ENCODE measurements at places on chromosomes 16 and 17.

DNA sequence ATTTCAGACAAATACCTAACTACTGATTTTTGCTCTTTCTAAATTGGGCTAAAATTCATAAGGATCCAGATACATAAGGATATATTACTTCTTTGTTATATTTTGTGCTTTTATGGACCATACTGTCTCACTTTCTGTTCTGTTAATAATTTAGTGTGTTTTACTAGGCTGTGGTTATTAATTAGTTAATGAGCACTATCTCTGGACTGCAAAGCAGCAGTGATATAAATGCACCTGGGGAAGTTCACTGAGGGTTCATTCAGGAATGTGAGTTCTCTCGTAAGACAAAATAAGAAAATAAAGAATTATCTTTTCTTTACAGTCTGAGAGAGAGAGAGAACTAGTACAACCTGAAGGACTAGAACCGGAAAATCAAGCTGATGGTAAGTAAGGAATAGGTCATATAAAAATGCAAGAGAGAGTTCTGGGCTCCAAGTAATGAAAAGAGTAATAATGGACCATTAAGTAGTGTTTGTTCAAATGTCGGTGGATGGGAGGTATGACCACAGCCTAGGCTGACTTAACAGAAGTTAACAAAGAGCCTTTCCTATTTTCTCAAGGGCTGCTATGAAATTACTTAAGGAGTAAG lies 55.6 kb downstream of the IKZF3 start:
- no peak for DNase-seq

DNA sequence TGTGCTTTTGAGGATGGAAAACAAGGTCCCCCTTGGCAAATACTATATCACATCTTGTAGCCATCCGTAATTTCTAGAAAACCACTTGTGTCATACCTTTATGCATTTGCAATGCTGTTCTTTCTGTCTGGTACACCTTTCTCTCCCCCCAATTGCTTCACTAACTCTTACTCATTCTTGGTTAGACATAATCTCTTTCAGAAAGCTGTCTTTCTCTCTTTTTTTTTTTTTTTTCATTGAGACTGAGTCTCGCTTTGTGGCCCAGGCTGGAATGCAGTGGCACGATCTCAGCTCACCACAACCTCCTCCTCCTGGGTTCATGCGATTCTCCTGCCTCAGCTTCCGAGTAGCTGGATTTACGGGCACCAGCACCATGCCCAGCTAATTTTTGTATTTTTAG lies 94.9 kb upstream of the C17orf78 start:
- DNase-seq = no peak

- no peak for DNase-seq
These were observed 31.1 kb downstream of the PPM1E start for GRCh38 chr17:58786586-58787295.

GRCh38 chr16:19710991-19711545 lies 7.0 kb downstream of the KNOP1 start:
- DNase-seq = no peak

DNA sequence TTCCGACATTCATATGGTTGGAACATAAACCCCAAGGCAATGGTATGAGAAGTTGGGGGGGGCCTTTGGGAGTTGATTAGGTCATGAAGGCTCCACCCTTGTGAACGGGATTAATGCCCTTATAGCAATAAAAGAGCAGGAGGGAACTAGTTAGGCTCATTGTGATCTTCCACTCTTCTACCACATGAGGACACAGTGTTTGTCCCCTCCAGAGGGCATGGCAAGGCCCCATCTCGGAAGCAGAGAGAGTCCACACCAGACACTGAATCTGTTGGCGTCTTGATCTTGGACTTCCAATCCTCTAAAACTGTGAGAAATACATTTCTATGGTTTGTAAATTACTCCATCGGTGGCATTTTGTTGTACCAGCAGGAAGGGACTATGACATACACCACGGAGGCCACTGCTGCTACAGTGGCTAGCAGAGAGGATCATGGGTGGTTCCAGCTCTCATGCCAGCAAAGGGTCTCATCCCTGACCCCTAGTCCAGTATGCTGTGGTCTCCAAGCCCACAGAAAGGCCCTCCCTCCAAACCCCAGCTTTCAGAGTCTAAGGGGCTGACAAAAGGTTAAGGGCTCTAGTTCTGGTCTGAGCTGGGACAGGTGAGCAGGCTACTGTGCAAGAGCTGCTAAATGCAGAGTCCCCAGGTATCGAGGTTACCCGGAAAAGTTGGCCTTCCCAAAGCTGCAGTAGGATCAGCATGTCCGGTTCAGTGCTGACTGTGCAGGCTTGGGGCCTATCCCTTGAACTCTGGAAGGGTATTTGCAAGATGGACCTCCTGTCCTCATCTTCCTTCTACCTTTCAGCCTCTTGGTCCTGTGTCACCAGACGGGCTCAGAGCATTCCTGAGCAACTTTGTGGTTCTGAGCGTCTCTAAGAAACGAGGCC lies 12.2 kb downstream of the CCR7 start:
- peak; percentile 2 for DNase-seq

- no peak for DNase-seq
These were observed 120.7 kb upstream of the PLCG2 start for GRCh38 chr16:81658373-81658772.

- no peak for DNase-seq
These were observed 281.7 kb downstream of the GRIN2A start for GRCh38 chr16:9900576-9900975.

DNA sequence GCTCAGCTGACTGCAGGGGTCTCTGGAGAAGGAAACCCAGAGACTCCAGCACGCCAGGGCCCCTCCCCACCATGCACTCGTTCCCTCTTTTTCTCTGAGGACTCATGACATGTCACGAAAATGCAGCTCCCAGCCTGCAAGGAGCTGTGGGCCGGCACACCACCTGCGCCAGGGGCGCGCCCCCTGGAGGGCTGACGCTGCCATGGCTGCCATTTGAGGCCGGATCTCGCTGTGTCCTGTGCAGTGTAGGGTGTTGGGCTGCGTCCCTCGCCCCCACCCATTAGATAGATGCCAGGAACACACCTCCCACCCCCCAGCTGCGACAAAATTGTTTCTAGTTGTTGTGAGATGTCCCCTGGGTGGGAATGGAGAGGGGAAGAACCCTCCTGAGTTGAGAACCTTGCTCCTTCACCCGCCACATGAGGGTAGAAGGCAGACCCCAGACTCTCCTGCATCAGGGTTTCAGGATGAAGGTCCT lies 8.2 kb downstream of the SYNGR2 start:
- DNase-seq = peak; percentile 76

DNA sequence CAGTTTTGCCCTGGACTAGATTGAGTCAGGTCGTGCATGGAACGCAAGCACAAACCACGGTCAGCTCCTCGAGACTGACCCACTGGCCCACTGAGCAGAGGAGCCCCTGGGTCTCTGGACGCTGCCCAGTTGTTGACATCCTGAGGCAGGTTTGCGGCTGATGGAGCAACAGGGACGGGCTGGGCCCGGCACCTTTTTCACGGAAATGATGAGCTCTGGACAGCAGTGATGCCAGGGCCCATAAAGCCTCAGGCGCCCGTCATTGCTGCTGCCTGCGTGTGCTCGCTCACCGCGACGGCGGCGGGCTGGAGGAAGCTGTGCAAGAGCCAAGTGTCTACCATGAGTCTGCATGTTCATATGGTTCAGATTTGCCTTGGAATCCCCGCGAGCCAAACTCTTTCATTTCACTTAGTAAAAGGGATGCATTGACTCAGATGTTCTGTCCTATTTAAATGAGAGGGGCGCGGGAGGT lies 30.8 kb upstream of the CRISPLD2 start:
- no peak for DNase-seq

GRCh38 chr16:27704252-27704651 lies 154.3 kb downstream of the KATNIP start:
- DNase-seq = no peak

GRCh38 chr17:65055280-65055707 lies 1.2 kb downstream of the GNA13 start:
- no peak for DNase-seq

DNA sequence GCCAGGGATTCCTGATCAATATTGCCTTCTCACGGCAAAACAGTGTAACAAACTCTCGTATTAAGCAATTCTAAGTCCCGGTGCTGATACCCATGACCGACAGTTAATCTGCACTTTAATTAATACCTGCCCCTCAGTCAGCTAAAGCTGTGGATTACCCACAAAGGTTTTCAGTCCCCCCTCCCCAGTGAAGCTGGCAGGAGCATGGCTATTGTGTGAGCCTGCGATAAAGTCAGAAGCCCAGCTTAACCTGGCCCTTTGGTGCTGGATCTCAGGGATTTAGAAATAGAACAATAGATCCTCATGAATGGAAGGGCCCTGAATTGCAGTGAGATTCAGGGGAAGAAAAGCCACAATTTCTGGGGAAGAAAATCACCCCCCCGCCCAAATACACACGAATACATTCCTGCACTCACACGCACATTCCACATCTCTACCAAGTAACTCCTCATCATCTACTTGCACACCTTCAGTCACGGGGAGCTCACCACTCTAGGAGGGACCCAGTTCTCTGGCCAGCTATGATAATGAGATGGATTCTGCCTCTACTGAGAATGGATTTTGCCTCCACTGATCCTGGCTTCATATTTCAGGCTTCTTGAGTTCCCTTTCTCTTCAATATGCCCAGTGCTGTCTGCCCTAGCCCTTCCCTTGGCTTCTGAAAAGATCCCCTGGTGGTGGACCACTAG lies 102.6 kb downstream of the WSCD1 start:
- no peak for DNase-seq

GRCh38 chr17:80892900-80893603 lies 98.6 kb upstream of the CHMP6 start:
- peak; percentile 45 for DNase-seq

DNA sequence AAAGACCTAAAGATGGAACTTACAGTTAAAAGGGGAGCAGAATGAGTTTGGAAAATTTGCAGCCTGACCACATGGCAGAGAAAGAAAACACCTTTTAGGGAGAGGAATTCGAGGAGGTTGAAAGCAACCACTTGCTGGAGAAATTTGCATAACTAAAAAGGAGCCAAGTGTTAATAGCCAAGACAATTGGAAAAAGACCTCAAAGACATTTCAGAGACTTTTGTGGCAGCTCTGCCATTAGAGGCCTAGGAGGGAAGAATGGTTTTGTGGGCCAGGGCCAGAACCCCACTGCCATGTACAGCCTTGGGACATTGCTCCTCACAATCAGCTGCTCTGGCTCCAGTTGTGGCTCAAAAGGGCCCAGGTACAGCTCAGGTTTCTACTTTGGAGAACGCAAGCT lies 338.5 kb downstream of the UTP18 start:
- DNase-seq = no peak

DNA sequence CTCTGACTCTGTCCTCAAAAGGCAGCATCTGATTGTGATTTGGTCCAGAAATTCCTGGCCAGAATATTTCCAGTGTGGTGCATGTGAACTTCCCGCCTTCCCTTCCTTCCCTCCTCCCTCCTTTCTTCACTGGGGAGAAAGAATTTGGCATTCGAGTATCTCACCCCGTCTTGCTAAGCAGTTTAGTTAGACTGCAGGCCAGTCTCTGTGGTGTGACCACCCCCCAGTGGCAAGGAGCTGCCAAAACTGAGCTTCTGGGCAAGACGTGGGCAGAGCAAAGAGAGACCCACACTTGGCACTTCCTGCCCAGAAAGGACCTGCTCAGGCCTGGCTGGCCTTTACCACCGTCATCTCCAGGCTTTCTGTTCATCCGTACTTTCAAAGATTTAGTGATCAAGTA lies 36.4 kb downstream of the SNX20 start:
- no peak for DNase-seq

- no peak for DNase-seq
These were observed 4.7 kb downstream of the DYNC1LI2 start for GRCh38 chr16:66746682-66747081.

- DNase-seq = no peak
These were observed 488.1 kb downstream of the XYLT1 start for GRCh38 chr16:16982614-16983013.

DNA sequence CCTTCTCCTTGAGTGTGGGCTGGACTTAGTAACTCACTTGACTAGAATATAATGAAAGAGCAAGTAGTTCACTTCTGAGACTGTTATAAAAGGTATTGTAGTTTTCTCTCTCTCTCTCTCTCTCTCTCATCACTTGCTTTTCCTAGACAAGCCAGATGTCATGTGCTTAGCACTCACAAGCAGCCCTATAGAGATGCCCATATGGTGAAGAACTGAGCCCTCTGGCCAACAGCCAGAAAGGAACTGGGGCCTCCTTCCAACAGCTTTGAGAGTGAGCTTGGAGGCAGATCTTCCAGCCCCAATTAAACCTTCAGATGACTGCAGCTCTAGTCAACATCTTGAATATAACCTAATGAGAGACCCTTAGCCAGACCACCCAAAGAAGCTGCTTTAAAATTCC lies 440.5 kb downstream of the GRIN2A start:
- DNase-seq = no peak

GRCh38 chr17:64254755-64255154 lies 8.3 kb downstream of the TEX2 start:
- no peak for DNase-seq

DNA sequence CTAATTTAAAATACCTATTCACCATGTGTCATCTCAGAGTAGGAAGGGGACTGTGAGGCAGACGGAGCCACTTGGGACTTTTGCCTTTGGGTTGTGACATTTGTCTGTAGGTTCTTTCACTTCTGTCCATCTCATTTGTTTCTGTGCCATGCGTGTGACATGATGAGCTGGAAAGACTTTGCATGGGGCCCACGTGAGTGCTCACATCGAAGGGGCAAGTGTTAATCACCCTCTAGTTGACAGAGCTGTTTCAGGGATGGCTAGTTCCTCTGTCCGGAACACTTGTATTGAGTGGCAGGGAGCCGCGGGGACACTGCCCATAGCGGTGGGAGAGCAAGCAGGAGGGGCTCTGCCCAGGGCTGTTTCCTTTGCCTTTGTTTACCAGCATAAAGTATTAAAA lies 112.0 kb downstream of the RPTOR start:
- no peak for DNase-seq

- no peak for DNase-seq
These were observed 277.1 kb upstream of the SDK2 start for GRCh38 chr17:73921306-73921705.

- DNase-seq = no peak
These were observed 4.6 kb downstream of the IL21R start for GRCh38 chr16:27406511-27407128.

- no peak for DNase-seq
These were observed 30.2 kb downstream of the BRD7 start for GRCh38 chr16:50338371-50339231.
